ENCODE measurements at places on chromosomes 1 and 21.

DNA sequence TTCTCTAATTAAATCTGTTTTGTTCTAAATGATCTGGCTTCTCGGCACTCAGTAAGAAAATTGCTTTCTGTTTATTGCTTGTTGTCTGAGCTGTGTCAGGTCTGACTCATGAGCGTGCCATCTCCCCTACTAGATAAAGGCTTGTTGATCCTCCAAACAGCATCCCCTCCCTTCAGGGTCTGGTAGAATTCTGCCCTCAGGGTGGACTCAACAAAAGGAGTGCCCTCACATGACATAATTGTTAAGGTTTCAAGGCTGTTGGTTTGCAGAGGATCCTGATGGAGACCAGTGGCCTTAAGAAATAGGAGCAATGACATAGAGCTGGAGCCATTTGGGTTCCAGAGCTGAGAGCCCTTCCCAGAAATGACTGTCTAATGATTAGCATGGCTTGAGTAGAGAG is 36.0 kb upstream of the ATP2B4 start:
- DNase-seq = no peak

GRCh38 chr21:42835211-42835610 is 44.1 kb downstream of the WDR4 start:
- DNase-seq = no peak

GRCh38 chr1:97034651-97035050 is 313.1 kb downstream of the PTBP2 start:
- DNase-seq = no peak

- no peak for DNase-seq
These were observed 134.1 kb downstream of the ZC3H11B start for GRCh38 chr1:219478811-219479210.

DNA sequence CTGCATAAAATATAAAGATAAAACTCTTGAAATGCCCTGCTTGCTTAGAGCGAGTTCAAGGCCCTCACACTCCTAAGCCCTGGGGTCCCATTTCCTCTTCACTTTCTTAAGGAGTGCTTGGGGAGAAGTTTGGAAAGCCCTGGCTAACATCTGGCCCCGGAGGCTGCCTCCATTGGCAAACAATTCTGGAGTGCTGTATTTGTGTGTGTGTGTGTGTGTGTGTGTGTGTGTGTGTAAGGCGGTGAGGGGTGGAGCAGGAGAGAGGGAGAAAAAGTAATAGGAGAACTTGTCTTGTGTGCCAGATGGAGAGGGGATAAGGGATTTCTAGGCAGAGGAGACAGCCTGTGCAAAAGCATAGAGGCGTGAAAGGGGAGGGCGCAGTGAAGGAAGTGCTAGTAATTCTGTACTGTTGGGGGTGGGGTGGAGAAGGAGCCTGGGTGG is 578 bp upstream of the TRIM62 start:
- no peak for DNase-seq

DNA sequence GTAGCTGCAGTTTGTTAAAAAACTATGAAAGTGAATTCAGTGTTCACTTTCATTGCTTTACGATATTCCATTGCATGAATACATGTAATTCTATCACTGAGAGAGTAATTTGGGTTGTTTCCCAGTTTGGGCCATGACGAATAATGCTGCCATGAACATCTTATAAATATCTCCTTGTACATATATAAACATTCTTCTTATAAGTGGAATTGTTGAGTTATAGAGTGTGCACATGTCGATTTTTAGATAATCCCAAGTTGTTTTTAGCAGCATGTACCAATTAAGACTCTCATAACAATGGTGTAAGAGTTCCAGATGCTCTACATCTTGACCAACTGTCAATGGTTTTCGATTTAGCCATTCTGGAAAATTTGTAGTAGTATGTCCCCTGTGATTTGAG is 40.9 kb downstream of the ALG6 start:
- no peak for DNase-seq

DNA sequence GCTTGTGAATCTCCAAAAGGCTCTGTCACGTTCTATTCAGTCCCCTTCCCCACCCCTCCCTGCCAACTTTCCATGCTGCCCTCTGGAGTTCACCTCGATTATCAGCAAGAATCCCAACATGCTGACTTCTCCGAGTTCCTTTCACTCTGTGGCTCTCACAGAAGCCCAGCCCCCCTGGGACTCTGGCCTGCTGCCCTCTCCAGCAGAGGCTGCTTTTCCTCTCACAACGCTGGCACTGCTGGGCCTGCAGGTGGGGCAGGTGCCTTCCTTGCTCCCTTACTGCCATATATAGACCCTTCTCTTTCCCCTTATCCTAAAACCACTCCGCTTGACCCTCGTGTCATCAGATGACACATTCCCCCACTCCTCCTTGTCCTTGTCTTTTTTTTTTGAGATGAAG is 10.2 kb upstream of the RNF186 start:
- DNase-seq = no peak

DNA sequence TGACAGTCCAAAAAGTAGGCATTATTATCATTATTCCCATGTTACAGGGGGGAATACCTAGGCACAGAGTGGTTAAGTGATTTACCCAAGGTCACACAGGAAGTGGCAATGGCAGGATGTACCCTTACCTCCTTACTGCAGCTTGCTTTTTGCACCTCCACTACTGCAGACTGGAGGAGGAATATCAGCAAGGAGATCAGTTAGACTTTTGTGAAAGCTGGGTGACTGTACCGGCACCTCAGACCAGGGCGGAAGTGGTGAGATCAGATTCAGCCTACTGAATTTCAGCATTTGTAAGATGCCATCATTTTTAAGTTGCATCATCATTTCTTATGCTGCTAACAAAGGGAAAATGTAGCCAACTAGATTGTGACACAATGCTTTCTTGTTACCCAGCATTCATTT is 4.5 kb downstream of the ADARB1 start:
- no peak for DNase-seq

DNA sequence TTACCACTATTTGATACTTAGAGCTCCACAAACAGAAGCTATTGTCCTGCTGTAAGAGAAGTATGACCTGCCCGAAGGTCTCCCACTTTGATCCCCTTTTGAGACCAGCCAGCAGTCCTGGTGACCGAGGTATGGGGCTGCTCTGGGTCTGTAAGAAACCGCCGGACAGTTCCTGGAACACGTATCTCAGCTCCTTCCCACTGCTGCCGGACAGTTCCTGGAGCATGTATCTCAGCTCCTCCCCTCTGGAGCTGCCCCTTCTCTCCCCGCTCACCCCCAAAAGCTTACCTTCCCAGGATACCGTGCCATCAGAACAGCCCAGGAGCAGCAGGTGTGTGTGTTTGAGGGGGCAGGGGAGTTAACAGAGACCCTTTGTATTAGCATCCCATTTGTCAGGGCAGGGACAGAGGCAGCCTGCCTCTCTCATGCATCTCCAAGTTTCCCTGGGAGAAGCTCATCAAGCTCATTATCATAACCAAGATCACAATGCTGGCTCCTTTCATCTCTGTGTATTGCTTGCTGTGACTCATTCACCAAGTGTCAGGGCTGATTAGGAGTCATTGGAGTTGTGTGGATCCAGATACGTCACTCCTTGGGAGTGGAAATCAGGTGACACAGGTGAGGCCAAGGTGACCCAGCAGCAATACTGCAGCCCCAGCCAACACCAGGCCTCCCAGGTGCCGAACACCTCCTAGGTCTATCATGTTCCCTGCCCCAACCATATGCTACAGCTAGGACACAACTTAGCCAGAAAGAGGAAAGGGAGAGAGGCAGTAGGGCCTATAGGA is 25.3 kb downstream of the OPTC start:
- no peak for DNase-seq

DNA sequence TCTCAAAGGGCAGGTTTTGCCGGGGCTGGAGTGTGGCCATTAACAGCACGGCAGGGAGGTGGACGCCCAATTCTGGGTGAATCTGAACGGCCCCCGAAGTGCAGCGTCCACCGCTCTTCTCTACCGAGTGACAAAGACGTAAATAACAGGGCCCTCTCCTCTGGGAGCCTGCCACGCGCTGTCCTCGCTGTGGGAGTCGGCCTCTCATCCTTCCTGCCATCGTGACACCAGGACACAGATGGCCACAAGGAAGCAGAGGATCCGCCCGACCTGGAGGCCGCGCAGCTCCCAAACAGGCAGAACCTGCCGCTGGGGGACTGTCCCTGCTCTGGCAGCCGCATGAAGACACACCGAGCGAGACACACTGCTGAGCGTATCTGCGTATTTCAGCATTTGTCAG is 12.1 kb upstream of the CDK11B start:
- no peak for DNase-seq

DNA sequence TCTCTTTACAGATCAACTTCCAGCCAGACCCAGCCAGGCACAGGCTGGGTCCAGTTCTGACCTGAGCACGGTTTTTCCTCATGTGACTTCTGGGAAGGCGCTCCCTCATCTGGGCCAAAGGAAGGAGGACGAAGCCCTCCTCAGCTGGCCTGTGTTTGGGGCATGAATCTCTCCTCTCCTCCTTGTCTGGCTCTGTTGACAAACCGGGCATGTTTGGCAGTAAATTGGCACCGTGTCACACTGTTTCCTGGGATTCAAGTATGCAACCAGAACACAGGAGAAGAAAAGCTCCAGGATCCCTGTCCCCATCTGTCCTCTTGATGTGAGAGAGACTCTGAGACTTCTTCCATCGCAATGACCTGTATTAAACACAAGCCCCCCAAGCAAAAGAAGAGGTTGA is 18.3 kb downstream of the NECAP2 start:
- DNase-seq = no peak

- DNase-seq = peak; percentile 41
These were observed 14.0 kb upstream of the CDA start for GRCh38 chr1:20574686-20575540.

DNA sequence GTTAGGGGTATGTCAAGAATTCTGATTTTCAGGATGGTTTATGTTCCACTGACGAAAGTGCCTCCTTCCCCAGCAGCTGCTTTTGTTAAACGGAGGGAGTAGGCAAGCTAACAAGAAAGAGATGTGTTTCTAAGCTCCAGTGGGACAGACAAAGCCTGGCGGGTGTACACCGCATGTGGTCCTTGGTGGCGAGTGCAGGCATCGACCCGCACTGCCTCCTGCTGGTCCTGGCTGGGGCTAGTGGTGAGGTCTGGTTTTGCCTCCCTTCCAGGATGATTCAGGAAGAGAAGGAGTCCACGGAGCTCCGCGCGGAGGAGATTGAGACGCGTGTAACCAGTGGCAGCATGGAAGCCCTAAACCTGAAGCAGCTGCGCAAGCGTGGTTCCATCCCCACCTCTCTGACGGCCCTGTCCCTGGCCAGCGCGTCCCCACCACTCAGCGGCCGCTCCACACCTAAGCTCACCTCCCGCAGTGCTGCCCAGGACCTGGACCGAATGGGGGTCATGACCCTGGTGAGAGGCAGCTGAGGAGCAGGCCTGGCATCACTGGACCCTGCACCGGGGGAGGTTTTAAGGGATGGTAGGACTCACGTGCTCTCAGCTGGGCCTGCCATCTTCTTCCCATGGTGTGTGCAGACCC is 29.0 kb downstream of the PPFIA4 start:
- no peak for DNase-seq

GRCh38 chr1:6246497-6247467 is 2.8 kb downstream of the HES3 start:
- peak; percentile 51 for DNase-seq

DNA sequence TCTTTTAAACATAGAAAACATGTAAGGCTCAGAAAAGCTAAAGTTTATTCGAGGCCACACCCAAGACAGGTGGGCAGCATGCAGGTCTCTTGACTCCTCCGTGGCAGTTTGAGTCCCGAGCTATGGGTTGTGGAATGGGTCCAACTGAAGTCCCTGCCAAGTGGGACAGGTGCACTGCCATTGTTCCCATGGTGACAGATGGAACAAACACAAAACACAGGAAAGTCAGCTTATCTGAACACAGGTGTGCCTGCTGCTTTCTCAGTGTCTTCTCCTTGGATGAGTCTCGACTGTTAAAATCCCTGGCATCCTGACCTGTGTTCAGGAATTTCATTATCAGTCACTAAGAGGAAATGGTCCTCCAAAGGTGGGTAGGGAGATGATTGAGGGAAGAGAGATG is 99.0 kb upstream of the RAB4A start:
- no peak for DNase-seq

DNA sequence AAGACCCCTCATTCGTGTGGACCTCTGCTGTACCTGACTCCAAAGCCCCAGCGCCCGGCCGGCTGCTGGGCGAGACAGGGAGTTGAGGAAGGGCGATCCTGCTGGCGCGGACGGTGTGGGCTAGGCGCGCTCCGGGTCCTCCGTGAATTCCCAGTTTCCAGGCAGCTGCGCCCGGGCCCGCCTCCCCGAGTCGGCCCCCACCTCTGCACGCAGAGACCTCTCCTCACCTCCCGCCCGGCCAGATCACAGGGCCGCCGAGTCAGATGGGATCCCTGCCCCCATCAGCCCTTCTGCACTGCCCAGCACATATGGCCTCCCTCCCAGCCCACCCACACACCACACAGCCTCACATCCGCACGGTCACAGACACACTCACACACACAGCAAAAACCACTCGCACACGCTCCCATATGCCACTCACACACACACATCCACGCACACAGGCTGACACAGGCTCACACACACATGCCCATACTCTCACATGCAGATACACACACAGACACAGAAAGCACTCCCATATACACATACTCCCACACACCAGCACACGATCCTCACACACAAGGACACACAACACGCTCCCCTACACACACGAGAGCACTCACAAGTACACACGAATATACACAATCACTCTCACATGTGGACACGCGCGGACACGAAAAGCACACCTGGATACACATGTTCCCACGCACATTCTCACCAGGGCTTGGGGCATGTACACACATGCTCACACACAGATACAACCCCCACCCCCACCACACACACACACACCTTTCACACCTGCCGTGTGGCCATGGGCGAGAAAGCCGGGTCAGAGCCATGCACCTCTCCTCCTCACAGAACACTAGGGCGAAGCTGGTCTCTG is 7.2 kb upstream of the GUCA2B start:
- DNase-seq = no peak

GRCh38 chr1:211920602-211921226 is 90.2 kb upstream of the LPGAT1 start:
- DNase-seq = no peak

DNA sequence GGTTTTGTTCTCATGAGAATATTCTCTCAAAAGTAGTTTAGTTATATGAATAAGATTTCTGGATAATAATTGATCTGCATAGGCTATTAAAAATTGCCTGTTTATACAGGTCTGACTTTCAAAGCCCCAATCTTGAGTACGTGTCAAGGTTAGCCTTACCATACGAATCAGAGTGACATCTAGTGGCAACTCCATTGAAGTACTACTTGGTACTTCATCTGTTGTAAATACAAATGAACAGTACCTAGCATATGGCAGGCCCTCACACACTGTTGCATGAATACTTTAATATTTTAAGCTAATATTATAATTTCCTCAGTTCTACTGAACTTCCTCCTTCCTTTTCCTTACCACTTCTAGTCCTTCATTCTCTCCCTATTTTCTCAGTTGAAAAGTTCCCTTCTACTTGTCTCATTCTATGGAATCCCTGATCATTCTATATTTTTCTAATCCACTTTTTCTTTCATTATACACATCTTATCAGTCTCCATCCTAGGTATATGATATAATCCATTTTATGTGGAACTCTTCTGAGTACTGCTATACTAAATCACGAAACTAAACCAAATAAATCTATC is 101.2 kb downstream of the AKT3 start:
- DNase-seq = peak; percentile 35
